ENCODE measurements at places on chromosomes 7 and 10.
A peak's percentile ranks its signal among the peaks of the same experiment; 100 is the strongest.

- DNase-seq, result no peak
Observed at GRCh38 chr7:516606-517456, 2.8 kb downstream of the PDGFA start.

DNA sequence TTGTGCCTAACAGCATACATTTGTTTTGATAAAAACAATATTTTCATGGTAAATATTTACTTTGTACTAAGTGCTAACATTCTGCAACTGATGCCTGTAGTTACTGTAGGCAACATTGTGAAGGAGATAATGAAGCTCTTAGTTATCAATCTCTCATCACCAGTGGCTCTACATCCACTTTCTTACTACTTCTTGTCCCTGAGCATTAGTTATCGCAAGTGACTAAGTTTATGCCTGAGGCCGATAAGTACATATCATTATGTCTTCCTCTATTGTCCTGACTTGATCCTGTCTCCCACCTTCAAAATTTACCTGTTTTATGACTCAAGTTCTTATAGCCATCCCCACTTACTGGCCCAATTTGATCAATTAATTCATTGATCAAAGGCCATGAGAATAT lies 63.6 kb downstream of the MACC1 start:
- no peak for DNase-seq

- DNase-seq, result no peak
Observed at GRCh38 chr7:156147756-156148504, 335.7 kb upstream of the SHH start.

- no peak for DNase-seq
Observed at GRCh38 chr10:119919826-119920225, 27.3 kb downstream of the SEC23IP start.

GRCh38 chr7:53811555-53812079 lies 730.6 kb upstream of the VSTM2A start:
- no peak for DNase-seq

- no peak for DNase-seq
Observed at GRCh38 chr7:115070311-115070710, 148.4 kb downstream of the MDFIC start.

GRCh38 chr10:79181227-79181626 lies 112.5 kb downstream of the ZMIZ1 start:
- no peak for DNase-seq

- DNase-seq, result no peak
Observed at GRCh38 chr7:94621120-94621519, 34.8 kb downstream of the SGCE start.

DNA sequence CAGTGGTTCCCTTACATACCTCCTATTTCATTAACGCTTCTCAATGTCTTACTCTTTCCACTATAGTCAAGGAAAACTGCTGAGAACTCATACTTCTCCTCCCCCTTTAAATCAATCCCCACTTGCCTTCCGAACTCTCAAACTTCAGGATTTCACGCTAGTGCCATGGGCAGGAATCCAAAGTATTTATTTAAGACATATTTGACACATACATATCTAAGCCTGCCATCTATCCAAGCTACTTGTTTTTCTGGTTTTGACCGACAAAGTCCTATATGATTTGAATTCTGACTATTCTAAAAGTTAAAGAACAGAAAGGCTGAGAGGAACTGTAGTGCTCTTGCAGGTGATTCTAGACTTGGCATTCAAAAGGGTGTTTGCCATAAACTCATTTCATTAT lies 51.8 kb downstream of the CCDC6 start:
- DNase-seq, result no peak

- no peak for DNase-seq
Observed at GRCh38 chr7:102300643-102301221, 14.1 kb downstream of the SH2B2 start.

- DNase-seq, result no peak
Observed at GRCh38 chr7:507623-508300, 11.9 kb downstream of the PDGFA start.

GRCh38 chr7:136709876-136710275 lies 158.6 kb upstream of the CHRM2 start:
- no peak for DNase-seq

DNA sequence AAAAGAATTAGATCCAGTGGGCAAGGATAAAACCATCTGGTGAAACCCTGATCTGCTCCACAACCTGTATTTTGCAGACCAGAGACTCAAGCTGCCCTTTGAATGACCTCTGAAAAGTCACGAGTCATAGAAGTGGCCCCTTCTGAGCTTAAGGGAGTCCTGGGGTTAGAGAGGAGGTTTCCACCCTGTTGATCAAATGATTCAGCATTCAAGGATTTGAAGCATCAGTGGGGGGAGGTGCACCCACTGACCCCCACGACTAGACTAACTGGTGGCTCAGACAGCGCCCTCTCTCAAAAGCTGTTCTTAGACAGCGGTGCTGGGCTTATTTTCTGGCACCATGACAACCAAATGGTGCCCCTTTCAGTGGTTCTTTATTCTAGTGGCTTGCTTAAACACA lies 44.3 kb downstream of the PLCE1 start:
- no peak for DNase-seq

DNA sequence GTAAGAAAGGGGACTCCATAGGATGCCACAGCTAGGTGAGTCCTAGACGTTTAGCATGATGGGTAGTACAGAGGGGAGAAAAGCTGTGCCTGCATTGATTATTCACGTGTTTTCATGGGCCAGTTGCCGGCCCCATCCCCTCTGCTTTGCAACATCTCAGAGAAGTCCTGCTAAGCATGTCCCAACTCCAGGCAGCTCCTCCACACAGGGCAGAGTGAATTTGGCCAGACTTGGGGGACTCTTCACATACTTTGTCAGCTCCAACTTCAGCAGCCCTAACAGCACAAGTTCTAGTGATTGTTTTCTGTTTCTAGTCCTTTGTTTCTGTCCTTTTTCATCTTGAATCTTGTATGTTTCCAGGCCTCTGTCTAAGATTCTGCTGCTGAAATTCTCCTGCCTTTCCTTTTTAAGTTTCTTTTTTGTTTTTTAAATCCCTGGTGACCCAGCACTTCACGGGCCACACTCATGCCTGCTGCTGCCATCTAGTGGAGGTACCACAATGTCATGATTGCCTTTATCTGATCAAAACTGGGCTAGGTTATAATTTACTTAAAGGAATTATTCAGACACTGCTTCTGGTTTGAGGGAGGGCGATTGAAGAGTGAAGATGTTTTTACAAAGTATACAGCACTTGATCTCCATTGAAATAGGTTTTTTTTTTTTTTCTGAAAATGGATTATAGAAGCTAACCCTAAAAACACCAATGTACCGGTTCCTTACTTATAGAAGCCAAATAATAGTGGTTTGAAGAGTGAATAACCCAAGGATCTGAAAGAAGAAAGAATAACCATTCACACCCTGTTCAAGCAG lies 276.9 kb downstream of the CSTF2T start:
- DNase-seq, result peak; percentile 12

- no peak for DNase-seq
Observed at GRCh38 chr7:148790131-148790726, 91.5 kb downstream of the CUL1 start.

- DNase-seq, result no peak
Observed at GRCh38 chr10:102595897-102596296, 48.4 kb upstream of the TRIM8 start.

DNA sequence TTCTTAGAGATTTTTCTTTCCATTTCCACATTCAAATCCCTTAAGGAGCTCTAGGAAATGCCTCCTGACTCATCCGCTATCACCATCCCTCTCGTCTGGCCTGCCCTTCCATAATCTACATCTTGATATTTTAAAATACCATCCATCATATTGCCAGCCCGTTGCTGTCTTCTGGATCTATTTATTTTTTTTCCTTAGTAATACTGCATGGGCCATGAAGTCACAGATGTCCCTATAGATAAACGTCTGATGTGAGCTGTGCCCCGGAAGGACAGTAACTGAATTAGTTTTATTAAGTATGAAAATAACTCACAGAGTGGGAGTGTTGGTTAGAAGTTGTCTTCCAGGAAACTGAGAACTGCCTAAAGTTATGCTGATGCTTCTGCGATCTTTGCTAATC lies 76.2 kb downstream of the KLF6 start:
- no peak for DNase-seq

- no peak for DNase-seq
Observed at GRCh38 chr10:95288303-95288702, 2.5 kb downstream of the PDLIM1 start.

GRCh38 chr10:112708461-112708860 lies 241.6 kb upstream of the TCF7L2 start:
- DNase-seq, result no peak

DNA sequence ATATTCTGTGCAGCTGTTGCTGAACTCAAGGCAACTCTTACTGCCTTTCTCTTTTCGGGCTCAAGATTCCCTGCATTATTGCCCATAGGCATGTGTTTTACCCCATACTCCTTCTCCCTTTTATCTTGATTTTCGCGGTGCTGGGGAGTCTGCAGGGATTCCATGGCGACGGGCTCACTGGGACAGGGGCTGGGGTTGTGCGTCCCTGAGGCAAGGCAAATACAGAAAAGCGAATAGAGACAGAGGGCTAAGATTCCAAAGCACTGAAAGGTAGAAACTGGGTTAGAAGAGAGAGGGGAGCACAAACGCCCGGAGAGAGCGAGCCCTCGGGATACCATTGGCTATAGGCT lies 519 bp upstream of the RPP38 start:
- no peak for DNase-seq

DNA sequence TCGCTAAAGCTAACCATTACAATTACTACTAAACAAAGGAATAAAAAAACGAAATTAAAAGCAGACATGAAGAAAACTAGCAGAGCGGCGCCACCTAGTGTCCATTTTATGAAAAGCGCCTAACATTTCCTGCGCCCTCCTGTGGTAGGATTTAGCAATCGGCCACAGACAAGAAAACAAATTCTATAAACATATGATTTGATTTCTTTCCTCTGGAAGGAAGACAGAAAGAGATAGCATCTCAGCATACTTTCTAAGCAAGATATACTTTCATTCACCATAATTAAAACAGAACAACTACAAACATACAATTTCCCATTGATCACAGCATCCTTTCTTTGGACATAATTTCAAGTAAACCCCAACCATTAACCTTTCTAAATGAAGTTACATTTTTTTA lies 337.7 kb upstream of the NPVF start:
- peak; percentile 46 for DNase-seq

DNA sequence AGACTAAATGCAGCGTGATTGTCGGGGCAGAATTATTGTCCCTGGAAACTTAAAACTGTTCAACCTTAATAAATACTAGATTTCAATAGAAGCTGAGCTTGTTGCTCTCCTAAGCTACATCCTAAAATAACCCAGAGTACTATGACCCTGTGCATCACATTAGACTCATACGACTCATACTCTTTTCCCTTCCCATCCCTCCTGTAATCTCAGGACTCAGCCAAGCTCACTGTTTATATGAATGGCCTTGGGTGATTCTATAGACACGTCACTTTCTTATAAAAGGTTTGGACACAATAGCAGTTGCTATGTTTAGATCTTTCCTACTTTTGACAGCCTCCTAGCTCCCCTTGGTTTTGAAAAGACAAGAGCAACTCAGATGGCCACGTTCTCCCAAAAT lies 17.2 kb downstream of the TCF7L2 start:
- no peak for DNase-seq

- DNase-seq, result no peak
Observed at GRCh38 chr10:31578181-31578852, 259.3 kb downstream of the ZEB1 start.

GRCh38 chr7:67105377-67105776 lies 108.7 kb downstream of the TYW1 start:
- no peak for DNase-seq

- DNase-seq, result no peak
Observed at GRCh38 chr7:66380272-66380888, 175.2 kb downstream of the TPST1 start.

- DNase-seq, result no peak
Observed at GRCh38 chr7:6559896-6560295, 8.6 kb upstream of the GRID2IP start.

DNA sequence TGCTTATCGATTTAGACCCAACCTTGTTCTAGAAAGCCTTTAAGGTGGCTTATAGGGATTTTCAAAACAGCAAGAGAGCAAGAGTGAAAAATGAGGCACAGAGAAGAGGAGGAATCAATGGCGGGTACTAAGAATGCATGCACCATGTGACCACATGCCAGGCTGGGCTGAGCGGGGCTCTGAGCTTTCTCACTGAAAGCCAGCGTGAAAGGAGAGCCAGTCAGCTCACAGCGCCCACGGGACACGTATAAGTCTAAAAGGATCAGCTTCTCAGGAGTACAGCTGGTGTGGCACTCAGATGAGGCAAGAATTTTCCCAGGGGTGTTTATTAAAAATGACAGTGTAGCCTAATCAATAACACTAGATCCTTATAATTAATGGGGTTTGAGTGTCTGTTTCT lies 114.3 kb downstream of the SLIT1 start:
- DNase-seq, result no peak

- no peak for DNase-seq
Observed at GRCh38 chr7:1431634-1432380, 27.5 kb downstream of the MICALL2 start.

DNA sequence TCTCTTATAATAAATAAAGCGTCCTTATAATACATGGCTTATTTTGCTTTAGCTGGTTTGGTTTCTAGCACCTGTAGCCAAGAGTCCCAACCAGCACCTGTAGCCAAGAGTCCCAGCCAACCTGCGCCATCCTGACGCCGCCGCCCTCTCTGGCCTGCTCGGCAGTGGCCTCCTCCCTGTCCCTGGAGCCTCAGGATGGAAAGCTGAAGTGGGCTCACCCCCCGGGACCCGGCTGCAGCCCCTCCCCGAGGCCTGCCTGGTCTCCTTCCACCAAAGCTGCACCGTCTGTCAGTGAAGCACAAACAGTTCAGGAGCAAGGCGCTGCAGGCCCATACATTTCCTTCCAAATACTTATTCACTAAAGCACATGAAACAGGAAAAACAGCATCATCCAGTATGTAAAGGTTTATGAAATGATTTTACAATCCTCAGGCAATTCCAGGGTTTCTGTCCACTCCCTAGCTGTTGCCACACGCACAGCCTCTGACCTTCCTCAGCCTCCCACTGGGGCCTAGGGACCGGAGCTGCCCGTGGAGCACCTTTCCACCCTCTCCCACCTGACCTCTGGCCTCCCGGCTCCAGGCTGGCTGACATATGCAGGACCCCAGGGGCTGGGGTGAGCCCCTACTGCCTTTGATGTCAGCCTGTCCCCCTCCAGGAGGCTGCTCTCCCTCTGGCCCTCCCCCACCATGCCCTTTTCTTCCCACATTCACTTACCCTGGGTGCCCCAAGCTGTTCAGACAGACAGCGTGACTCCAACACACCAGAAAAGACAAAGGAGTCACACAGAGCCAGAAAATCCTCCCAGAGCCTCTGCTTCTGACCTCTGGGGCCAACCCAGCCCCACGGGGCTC lies 149.6 kb upstream of the PPP2R2D start:
- DNase-seq, result no peak

- DNase-seq, result no peak
Observed at GRCh38 chr7:16978358-16979244, 96.8 kb upstream of the AGR3 start.
